Fibroblast of the aortic adventitia (primary cell): ENCODE measurements at places on chromosomes 5 and 9.

- DNase-seq = peak; percentile 70
These were observed 105.3 kb upstream of the COL5A1 start for GRCh38 chr9:134536101-134536900.

DNA sequence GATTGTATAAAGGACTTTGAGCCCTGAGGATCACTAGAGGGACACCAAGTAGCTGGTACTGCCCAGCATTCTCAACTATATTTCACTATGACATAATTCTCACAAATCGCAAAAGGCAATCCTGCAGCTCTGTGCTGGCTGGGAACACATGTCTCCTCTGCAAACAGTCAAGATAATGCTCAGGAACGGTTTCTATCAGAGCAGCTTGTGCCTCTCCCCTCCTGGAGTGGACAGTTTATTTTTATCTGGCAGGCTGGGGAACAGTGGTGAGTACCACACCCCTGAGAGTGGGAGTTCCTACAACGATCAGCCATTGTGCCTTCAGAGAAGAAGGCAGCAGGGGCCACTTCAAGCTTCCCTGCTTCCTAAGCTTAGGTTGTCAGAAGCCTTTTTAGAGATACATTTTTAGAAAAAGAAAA lies 65.8 kb downstream of the ERAP1 start:
- DNase-seq = peak; percentile 44

DNA sequence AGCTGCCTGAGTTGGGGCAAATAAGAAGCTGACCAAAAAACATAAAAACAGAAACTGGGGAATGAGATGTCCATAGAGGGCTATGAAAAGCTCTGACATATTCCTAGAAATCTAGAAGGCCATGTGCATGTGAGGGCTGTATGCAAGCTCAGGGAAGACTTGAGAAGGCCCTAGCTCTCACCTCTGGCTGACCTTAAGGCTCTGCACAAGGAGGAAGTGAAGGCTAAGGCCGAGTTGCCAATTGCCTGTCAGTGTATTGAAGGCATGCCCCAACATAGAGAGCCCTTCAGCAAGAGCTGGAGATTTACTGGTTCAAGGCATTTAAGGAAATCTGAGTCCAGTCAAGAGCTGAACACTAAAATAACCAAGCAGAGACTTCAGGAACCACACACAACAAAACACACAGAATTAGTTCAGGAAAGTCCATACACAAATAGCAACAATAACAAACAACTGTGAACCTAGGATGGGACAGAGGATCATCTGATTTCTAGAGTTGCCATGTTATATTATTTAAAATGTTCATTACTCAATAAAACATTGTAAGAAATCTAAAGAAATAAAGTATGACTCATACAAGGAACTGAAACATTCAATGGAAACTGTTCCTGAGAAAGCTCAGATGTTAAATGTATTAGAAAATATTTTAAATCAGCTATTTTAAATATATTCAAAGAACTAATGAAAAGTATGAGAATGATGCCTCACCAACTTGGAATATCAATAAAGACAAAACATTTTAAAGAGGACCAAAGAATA lies 161.8 kb downstream of the AUH start:
- peak; percentile 33 for DNase-seq

- peak; percentile 59 for DNase-seq
These were observed 293.0 kb downstream of the SPOCK1 start for GRCh38 chr5:137206030-137206715.

DNA sequence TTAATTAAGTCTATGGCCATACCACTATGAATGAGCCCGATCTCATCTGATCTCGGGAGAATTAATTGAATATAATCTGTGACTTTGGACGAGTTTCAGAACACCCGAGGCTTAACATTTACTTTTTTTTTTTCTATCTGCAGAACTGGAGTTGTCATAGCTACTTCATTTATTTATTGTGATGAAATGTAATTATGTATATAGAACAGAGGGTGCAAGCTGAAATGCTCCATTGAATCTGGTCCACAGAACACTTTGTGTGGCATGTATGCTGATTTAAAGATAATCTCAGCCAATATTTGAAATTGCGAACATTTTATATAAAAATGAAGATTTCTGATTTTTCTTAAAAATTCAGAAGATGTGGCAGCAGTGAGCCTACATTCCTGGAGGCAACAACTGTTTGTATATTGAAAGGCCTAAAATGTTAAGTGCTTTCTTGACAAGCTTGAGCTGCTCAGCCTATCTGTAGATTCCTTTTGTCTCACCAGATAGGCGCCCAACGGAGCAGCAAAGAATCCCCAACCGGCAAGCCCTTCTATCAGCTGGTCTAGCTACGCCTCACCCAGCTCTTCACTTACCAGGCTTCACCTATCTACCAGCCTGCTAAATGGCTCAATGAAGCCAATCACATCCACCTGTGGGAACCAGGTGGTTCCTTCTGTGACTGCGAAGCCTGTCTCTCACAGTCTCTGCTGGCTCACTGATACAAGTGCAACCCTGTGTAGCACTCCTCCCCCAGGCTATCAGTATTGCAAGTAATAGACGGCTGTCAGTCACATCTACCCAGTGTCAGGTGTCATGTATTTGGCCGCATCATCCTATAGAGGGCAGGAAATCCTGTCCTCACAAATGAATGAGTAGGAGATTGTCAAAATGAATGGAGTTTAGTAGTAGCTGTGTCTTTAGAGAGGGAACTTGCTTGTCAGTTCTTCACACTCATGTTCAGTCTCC lies 170.6 kb upstream of the MRPS30 start:
- no peak for DNase-seq

- DNase-seq = no peak
These were observed 260.8 kb downstream of the AUH start for GRCh38 chr9:91100878-91101450.

DNA sequence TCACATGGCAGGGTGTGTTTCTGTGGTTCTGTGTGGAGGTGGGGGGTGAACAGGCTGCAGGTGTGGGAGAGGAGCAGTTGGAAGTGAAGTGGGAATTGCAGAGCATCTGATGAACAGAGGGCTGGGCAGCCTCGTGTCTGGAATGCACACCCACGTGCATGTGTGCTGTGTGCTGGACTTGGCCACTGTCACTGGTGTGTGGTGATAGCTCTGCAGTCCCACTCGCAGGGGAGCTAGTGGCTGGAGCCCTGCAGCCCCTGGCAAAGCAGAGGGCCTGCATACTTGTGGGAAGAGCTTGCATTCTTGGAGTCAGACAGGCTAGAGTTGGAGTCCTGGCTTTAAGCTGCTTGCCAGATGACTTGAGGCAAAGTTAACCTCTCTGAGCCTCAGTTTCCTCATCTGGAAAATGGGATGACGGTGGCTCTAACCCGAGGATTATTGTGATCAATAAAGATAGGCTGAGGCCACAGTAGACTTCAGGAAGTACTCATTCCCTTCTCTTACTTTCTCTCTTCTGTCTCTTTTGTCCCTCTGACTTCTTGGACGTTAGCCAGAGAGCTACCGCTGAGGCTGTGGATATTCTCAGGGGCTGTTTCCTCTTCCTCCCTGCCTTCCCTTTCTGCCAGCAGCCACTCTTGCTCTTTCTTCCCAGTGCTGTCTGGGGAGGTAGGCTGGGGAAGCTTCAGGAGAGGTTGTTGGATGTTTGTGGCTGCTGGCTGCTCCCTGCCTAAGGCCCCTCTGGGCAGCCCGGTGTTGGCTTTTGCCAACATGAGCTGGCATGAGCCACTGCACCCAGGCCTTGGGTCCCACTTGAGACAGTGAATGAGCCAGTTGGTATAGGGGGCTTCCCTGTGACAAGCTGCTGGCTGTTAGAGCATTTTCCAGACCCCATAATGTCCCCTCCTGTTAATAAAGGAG lies 18.3 kb downstream of the PSAT1 start:
- DNase-seq = peak; percentile 39

DNA sequence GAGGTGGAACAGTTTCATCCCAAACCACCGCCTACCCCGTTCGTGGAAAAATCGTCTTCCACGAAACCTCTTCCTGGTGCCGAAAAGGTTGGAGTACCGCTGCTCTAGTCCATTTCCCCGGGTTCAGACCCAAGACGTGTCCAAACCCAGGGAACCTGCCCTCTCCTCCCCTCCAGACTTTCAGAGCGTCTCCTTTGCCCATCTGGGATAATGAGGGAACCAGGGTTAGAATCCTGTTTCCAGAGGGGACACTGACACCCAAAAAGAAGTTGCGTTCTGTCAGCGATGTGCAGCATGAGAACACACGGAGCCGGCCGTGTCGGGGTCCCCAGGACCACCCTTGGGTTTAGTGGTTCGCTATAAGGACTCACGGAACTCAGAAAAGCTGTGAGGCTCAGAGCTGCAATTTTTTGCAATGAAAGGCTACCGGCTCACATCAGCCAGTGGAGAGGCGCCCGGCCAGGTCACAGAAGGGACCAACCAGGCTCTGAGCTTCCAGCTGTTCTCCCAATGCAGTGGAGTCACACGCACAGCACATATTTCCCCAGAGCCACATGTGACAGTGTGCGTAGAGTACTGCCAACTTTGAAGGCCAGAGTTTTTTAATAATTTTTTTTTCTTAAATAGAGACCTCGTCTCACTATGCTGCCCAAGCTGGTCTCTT lies 19.4 kb downstream of the LAMC3 start:
- DNase-seq = no peak

DNA sequence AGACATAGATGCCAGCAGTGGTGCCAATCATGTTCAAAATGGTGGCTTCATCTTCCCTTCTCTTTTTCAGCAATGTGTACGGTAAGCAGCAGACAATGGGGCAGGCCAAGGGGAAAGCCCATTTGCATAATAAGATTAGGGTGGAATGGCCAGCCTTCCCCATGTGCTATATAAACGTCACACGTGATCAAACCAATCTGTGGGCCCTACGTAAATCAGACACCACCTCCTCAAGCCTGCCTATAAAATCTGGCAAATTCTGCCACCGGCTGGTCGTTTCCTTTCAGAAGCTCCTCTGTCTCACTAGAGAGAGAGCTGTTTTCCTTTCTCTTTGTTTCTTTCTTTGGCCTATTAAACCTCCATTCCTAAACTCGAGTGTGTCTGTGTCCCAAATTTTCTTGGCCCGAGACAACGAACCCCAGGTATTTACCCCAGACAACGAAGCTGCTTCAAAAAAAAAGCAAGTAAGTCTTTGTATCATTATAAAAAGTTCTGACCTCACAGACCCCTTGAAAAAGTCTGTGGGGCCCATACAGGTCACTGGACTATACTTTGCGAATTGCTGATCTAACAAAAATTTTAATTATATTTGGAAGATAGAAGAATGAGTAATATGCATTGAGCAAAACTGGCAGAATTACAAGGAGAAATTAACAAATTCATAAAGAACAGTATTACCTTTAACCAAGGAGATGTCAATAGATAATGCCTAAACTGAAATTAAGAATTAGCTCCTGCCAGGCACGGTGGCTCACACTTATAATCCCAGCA lies 15.2 kb downstream of the ZBTB5 start:
- DNase-seq = no peak
